Panc1 (cell line): ENCODE measurements at places on chromosomes 2 and 18.

GRCh38 chr2:241637795-241638660 lies 535 bp downstream of the ATG4B start:
- DNase-seq = no peak

GRCh38 chr2:85551698-85552678 lies 9.3 kb downstream of the GGCX start:
- no peak for DNase-seq

DNA sequence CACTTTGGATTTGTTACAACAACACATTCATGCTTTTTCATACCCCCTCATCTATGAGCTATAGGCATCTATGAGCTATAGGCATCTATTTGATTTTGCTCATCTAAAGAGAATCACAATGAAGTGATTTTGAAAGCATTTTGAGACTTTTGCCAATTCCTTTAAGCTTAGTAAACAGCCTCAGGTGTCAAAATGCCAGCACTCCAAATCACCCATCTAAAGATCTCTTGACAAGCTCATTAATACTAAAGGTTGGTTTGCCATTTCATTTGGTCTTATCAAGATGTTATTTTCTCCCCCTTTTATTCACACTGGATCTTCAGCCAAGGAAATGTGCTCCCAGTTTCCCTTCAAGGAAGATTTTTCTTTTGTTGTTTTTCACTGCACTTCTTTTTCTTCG lies 110.7 kb upstream of the TLK1 start:
- no peak for DNase-seq

- no peak for DNase-seq
Observed at GRCh38 chr2:60212181-60212945, 341.1 kb downstream of the BCL11A start.

DNA sequence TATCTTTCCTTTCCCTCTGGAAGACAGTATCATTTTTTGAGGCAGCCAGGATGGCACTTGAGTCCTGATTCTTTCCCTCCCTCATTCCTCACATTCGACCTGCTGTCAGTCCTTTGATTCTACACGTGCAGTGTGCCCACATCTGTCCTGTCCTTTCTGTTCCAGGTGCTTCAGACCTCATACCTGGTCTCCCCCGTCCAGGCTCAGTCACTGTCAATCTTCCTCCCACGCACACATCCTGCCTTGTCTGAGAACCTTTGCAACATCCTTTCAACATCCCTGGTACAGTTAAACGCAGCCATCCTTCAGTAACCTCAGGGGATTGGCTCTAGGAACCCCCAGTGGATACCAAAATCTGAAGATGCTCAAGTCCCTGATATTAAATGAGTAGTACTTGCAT lies 10.1 kb downstream of the BCL2 start:
- no peak for DNase-seq

- no peak for DNase-seq
Observed at GRCh38 chr18:35653392-35654135, 72.0 kb downstream of the GALNT1 start.
